Fibroblast of mammary gland (primary cell): ENCODE measurements at places on chromosomes 2 and 18.

GRCh38 chr2:46569766-46570165, 90.4 kb downstream of the TMEM247 start:
- no peak for DNase-seq

- DNase-seq = no peak
These were observed 446.1 kb downstream of the ZNF804A start for GRCh38 chr2:185044323-185044874.

GRCh38 chr18:45690975-45691815, 32.8 kb upstream of the SLC14A1 start:
- DNase-seq = peak; percentile 79

DNA sequence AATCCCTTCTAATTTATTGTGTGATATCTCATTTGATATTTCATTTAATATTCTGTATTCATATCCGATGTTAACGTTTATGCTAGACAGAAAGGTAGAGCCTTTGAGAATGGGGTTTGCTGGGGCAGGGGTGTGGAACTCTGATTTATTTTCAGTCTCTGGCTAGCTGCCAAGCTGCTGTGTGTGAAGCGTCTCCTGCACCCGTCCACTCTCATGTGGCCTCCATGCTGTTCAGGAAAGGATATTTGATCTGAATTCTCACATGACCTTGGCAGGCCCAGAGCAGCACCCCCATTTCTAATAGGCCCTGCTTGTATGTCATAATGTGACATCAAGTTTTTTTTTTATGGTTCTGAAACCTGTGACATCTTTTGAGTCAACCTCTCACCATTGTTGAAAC, 1.6 kb downstream of the IL1R1 start:
- DNase-seq = peak; percentile 70

- DNase-seq = no peak
These were observed 141.2 kb downstream of the MYCN start for GRCh38 chr2:16081316-16082200.

- DNase-seq = no peak
These were observed 324.7 kb downstream of the MYCN start for GRCh38 chr2:16264931-16265540.

- no peak for DNase-seq
These were observed 4.3 kb downstream of the LDLRAD4 start for GRCh38 chr18:13222856-13223281.

DNA sequence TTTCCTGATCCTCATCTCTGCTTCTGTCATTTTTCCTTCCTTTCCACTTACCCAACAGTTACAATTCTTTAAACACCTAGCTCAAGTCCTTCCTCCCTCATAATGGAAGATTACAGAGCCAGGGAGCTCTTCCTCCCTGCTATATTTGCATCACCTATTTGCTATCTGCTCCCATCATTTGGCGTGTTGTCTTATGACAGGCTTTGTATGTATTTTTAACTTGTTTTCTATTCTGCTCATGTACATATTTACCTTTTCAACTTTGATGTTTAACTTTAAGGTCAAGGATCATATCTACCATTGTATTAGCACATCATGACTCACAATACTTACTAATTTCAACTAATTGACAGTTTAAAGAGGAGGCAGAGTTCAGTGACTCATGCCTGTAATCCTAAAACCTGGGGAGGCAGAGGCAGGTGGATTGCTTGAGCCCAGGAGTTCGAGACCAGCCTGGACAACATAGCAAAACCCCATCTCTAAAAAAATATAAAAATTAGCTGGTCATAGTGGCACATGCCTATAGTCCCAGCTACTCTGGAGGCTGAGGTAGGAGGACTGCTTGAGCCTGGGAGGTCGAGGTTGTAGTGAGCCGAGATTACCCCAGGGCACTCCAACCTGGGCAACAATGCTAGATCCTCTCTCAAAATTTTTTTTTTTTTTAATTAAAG, 308.0 kb upstream of the STON1 start:
- peak; percentile 22 for DNase-seq

DNA sequence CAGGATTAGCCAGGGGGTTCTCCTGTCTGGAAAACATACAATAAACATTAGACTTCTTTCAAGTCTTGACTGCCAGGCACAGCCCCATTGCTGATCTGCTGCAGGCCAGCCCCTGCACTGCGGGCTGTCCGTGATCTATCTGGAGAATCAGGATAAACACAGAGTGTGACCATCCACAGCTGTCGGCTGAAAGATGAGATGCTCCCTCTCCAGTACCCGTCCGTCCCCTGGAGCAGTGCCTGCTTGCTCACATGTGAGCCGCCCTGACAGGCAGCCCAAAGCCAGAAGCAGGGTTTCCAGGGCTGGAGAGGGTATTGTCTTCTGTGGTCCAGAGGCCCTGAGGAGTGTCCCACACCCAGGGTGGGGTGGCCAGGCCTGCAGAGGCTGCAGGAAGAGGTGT, 46.1 kb upstream of the FOSL2 start:
- no peak for DNase-seq

- DNase-seq = peak; percentile 79
These were observed 81.8 kb upstream of the HPCAL1 start for GRCh38 chr2:10220902-10221391.
